ENCODE measurements at places on chromosomes 3 and 15.
A peak's percentile ranks its signal among the peaks of the same experiment; 100 is the strongest.

DNA sequence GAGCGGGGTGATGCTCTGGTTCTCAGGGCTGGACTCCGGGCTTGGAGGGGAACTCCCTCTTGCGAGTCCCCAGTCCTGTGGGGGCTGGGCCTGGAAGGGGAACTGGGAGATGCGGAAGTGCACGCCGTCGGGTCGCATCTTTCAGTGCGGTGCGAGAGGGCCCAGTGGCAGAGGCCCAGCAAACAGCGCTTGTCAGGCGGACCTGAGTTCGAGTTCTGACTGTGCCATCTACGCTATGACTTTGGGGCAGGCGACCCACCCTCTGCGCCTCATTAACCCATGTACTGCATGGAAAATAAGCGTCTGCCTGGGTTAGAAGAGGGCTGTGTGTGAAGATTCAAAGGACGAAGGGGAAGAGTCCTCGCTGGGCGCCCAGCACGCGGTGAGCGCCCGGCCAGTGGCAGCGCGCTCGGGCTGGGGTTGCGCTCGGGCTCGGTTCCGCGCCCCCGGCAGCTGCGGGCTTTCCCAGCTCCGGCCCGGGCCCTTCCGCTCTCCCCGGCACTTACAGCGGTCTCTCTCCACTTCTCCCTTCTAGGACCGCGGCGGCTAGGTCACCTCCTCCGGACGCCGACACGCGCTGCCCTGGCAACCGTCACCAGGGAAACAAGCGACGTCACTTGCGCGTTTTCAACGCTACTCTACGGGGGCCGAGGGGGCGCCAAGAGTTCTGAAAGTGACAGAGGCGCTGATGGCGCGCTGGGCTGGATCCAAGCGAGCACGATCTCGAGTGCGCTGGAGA, at the start of gene CCDC13:
Gene CCDC13 (minus strand): TSS at position 584 of the 739 bp plus-strand sequence. CDS start 14,908 bp downstream, outside the sequence.
- peak; percentile 91 for DNase-seq

GRCh38 chr3:45612918-45613602, 18.5 kb downstream of the LIMD1 start:
- no peak for DNase-seq

DNA sequence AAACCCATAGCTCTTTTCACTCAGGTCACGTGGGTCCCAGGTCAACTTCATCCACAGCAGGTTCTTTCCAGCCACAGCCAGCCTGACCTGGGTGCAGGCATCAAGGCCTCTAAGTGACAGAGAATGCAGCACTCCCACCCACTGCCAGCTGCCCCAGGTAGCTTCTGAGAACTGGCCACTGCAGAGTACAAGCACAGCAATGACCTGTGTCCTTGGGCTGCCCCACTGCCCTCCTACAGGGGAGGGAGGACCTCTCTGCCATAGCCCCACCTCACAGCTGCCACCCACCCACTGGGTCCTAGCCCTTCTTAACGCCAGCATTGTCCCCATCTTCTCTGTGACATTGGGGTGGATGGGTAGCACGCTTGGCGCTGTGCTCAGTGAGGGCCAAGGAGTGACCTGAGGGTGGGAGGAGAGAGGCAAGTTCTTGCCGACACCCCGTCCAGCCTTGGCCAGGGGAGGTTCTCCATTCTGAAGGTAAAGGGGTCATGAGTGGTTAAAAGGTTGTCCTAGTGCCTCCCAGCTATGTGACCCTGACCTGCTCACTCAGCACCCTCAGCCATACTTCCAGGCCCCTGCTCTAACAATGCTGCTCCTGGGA, 12.4 kb downstream of the CISH start:
- no peak for DNase-seq

DNA sequence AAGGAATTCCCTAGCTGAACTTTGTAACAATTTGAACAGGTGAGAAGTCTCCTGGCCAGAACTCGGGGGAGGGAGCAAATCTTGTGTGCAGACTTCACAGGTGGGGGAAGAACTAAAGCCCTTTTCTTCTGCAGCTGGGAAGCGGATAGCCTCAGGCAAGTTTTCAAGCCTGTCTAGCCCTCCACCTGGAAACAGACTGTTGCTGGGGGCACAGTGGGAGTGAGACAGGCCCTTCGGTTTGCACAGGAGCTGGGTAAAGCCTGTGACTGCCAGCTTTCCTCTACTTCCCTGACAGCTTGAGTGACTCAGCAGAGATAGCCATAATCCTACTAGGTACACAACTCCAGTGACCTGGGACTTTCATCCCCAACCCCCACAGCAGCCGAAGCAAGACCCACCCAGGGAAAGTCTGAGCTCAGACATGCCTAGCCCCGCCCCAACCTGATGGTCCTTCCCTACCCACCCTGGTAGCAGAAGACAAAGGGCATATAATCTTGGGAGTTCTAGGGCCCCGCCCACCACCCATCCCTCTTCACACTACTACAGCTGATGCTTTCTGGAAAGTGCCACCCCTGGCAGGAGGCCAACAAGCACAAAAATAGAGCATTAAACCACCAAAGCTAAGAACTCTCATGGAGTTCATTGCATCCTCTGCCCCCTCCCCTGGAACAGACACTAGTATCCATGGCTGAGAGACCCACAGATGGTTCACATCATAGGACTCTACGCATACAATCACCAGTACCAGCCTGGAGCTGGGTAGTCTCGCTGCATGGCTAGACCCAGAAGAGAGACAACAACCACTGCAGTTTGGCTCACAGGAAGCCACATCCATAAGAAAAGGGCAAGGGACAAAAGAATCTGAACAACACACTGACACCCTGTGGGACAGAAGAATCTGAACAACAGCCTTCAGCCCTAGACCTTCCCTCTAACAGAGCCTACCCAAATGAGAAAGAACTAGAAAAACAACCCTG, 479.0 kb downstream of the RAP2B start:
- DNase-seq: no peak
